ENCODE measurements at places on chromosomes 12 and 14.

DNA sequence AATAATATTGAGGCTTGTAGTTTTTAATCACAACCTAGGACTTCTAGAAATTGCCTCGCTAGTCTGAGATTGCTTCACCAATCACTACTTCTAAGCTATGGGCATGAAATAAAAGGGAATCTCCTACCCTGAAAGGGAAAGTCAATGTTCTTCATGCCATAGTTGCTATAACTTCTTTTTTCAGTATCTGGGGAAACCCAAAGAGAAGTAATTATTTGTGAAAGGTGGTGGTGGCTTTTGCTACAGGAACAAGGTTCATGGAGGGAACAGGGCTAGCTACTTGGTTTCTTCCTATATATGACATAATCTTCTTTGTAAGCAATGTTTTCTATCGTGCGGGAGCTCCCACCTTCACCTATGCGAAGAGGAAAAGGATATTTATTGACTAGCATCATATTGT lies 61.6 kb upstream of the DNM1L start:
- no peak for DNase-seq

GRCh38 chr12:32454075-32454474 lies 54.7 kb downstream of the FGD4 start:
- peak; percentile 88 for DNase-seq

DNA sequence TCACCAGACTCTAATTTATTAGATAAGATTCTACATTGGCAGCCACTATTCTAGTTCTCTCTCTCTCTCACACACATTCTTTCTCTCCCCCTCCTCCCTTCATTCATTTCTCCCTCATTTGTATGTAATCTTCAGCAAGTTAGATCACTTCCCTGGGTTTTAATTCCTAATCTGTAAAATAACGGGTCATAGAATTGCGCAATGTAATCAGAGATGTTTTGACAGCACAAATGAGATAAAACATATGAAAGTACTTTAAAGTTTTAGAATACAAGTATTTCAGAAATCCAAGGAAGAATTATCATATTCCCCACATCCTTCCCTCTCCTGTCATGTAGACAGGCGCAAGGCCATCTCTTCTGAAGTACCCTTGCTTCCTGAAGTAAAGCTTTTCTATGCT lies 21.7 kb downstream of the STYK1 start:
- no peak for DNase-seq

DNA sequence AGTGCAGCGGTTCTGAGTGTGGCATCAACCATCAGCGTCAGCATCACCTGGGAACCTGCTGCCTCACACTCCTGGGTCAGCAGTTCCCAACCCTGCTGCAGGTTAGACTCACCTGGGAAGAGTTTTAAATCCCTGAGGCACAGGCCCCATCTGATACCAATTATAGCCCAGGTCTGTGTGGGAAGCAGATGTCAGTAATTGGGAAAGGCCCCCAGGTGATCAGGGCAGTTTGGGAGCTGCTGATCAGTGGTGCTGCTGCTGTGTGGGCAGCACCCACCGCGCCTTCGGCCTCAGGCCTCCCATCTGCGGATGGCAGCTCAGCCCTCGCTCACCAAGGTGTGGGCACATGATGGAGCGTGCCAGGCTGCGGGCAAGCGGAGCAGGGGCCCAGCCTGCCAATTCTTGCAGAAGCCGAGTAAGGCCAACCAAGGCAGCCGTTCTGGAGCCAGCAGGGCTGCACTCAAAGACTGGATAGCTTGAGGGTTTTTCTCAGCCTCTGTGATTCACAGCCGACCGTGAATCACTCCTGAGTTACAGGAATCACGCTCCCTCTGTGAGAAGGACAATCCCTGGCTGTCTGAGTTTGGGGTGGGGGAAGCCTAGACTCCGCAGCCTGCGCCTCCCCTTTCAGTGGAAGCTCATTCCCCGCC lies 155.6 kb upstream of the SFSWAP start:
- DNase-seq, result no peak

- DNase-seq, result peak; percentile 69
Measured at GRCh38 chr12:107441665-107442300, 243.8 kb upstream of the PWP1 start.

DNA sequence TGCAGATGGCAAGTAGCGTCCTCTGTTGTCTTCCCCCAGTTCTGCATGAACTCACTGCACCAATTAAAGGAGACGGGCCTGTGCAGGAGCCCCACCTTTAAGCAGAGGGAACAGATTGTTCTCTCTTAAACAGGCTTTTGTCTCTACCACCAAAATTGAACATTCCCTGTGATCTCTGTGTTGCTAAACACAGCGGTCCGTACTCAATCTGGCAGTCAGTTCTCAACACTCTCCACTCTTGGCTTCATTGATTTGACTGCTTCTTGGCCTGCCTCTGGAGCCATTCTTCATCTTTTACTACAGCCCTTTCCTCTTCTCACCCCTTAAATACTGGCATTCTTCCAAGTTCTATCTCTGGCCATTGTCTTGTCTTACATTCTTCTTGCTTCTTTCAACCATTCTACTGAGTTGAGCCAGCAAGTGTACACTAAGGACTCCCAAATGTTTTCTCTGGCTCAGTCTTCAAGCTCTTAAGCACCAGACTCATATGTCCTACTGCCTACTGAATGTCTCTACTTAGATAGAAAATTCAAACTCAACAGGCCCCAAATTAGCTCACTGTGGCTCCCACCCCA lies 8.0 kb upstream of the NT5DC3 start:
- no peak for DNase-seq

- DNase-seq, result peak; percentile 57
Measured at GRCh38 chr12:68180792-68181744, 21.5 kb upstream of the IFNG start.

- DNase-seq, result peak; percentile 90
Measured at GRCh38 chr14:51979088-51979709, 10.1 kb upstream of the RTRAF start.

Data from choroid plexus epithelial cell (primary cell).